ENCODE measurements at places on chromosomes 5 and 9.

DNA sequence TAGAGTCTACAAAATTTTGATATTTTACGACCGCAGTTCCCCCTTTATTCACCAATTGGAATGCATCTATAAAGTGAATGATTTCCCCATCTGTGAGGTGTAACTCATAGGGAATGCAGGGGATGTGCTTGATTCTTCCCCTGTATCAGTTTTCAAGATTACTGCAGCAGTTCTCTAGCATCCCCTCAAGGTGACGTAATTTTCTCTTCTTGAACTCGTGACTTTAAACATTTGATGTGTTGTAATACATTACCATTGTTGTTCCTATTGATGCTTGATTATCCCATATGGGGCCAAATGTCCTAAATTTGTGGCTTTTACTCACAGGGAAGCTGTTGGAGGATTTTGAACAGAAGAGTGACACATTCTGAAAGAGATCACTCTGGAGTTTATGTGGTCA is 240.2 kb downstream of the CD180 start:
- no peak for DNase-seq

GRCh38 chr5:120258123-120258522 is 206.0 kb upstream of the PRR16 start:
- DNase-seq, result no peak

GRCh38 chr5:147479949-147480348 is 29.9 kb downstream of the DPYSL3 start:
- no peak for DNase-seq

- DNase-seq, result no peak
These were observed 29.7 kb downstream of the F2R start for GRCh38 chr5:76745670-76746069.

GRCh38 chr5:111806753-111807152 is 49.8 kb upstream of the NREP start:
- DNase-seq, result no peak

DNA sequence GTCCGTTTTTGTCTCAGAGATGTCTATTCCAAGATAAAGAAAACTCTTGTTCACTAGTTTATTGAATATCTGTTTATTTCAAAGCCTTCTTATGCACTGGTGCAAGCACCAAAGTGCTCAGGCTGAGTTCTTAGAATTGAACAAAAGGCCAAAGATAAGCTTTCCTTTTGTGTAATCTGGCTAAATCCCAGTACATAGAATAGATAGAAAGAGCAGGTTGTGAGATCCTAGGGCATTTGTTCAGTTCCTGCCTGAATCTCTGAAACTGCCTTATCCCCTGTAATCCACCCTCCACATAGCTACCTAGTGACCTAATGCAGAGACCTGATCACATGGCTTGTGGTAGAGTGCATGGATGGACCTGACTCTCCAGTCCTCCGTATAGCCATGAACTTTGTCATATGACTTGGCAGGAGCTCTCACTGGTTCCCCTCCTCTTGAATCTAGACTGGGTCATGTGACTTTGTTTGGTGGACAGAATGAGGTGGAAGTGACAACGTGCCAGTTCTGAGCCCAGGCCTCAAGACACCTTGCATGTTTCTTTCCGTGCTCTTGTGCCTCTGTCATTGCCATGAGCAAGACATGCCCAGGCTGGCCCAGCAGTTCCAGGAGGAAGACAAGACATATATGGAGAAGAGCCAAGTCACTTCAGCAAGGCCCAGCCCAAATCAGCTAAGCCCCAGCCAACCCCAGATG is 139.3 kb upstream of the SHB start:
- DNase-seq, result no peak

GRCh38 chr5:60718166-60718892 is 18.4 kb upstream of the DEPDC1B start:
- DNase-seq, result no peak

DNA sequence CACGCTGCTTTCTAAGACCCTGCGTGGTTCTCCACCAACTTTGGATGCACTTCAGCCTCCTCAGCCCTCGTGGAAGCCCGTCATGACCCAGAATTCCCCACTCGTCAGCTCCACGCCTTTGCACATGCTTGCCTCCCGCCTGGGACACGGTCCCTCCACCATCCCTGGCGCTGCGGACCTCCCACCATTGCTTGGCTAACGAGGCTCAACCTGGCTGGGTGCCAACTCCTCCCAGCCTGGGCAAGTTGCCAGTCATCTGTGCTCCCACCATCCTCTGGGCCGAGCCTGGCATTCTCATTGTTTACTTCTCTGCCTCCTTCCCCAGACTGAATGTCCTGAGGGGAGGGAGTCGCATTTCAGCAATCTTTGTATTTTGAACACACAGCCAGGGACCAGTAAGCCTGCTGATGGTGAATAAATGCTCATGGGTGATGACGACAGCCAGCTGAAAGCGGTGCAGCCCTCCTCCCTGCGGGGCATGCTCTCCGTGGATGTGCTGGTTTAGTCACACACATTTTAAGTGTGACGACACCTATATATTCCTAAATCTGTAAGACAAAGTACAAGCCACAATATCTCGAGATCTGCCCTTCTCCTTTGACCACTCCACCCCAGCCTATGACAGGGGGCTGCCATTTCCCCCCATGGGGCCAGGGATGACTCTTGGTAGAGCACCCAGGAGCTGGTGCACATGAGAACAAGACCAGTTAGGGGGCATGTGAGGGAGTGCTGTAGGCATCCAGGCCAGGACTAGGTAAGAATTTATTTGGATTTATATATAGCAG is 37.6 kb downstream of the ANKRD33B start:
- DNase-seq, result no peak

- no peak for DNase-seq
These were observed 14.4 kb upstream of the GADD45G start for GRCh38 chr9:89590415-89590814.

DNA sequence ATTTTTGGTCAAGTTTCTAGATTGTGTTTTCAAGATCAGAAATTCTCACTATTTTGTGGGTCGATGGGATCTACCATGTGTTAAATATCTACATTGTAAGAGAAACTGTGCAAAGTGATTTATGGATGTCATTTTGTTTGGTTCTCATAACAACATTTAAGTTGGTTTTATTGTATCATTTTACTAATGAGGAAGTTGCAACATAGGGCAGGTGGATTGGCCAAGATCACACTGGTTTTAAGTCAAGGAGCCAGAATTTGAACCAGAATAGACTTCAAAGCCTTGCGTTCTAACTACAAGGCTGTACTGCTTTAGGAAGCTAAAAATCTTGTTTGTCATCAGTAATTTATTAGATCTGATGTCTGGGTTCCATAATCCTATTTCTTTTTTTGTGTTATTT is 23.4 kb downstream of the SH3TC2 start:
- no peak for DNase-seq

- no peak for DNase-seq
These were observed 91.3 kb downstream of the COMMD10 start for GRCh38 chr5:116176121-116176520.

GRCh38 chr5:175750511-175750931 is 92.7 kb downstream of the HRH2 start:
- DNase-seq, result no peak

GRCh38 chr5:112886975-112887374 is 25.9 kb downstream of the SRP19 start:
- no peak for DNase-seq

DNA sequence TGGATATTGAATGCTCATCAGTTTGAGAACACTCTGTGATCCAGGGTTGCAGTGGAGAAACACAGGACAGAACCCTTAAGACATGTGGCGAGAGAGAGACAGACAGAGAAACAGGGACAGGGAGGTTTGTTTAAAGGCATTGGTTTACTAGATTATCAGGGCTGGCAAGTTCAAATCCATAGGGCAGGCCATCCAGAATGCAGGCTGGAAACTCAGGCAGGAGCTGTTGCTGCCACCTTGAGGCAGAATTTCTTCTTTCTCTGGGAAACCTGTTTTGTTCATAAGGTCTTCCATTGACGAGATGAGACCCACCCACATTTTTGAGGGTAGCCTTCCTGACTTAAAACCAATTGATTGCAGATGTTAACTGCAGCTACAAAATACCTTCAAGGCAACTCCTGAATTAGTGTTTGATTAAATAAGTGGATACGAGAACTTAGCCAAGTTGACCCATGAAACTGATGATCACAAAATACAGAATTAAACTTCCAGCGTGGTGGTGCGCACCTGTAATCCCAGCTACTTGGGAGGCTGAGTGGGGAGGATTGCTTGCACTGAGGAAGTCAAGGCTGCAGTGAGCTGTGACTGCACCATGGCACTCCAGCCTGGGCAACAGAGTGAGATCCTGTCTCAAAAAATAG is 55.9 kb downstream of the NSUN2 start:
- no peak for DNase-seq

DNA sequence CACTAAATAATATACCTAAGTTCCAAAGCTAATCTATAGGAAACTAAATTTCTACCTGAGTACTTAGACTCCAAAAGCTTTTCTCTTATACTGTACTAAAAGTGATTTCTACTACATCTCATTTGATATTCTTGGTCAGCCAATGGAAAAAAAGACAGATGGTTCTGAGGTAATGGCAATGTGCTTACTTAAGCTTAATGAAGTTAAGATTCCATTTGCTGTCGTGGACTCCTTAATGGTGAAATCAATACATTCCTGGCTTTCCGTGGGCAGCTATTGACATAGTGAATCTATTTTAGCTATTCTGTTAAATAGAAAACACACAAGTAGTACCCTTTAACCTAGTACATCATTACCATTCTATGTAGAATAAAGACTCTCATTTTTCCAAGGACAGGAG is 1825.6 kb upstream of the CDH9 start:
- DNase-seq, result no peak

GRCh38 chr5:147859962-147860640 is 18.4 kb upstream of the SCGB3A2 start:
- no peak for DNase-seq

GRCh38 chr5:10489810-10490426 is 48.2 kb downstream of the ROPN1L start:
- DNase-seq, result no peak

- DNase-seq, result no peak
These were observed 54.7 kb downstream of the NR2F1 start for GRCh38 chr5:93637697-93638096.

DNA sequence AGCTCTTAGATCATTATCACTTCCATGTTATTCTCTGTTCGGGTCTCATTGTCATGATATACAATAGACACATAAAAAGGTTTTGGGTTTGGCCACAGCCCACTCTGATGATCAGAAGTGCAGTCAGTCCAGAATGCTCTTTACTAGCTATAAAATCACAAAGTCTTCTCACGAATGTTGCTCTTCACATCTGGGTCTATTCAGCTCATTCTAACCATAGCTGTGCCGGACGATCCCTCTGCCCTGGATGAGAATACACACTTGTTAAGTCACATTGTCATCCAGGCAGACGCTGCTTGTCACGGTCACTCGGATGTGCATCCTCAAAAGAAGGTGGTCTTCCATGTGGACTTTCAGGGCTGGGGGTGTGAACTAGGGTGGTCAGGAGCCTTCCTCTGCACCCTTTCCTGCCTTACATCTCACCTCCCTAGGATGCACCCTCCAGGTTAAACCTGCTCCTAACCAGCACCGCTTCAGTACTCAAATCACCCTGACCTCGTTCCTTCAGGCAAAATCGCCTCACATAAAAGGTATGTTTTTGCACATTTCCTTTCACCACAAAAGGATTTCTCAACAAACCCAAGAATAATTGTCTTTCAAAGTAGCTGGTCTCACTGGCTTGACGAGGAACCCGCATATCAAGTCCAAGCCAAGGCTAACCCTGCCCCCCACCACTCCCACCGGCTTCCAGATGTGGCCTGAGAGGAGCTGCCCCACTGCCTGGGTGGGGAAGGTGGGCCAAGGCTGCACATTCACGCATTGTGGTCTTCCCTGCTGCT is 21.9 kb downstream of the ANKH start:
- DNase-seq, result no peak

DNA sequence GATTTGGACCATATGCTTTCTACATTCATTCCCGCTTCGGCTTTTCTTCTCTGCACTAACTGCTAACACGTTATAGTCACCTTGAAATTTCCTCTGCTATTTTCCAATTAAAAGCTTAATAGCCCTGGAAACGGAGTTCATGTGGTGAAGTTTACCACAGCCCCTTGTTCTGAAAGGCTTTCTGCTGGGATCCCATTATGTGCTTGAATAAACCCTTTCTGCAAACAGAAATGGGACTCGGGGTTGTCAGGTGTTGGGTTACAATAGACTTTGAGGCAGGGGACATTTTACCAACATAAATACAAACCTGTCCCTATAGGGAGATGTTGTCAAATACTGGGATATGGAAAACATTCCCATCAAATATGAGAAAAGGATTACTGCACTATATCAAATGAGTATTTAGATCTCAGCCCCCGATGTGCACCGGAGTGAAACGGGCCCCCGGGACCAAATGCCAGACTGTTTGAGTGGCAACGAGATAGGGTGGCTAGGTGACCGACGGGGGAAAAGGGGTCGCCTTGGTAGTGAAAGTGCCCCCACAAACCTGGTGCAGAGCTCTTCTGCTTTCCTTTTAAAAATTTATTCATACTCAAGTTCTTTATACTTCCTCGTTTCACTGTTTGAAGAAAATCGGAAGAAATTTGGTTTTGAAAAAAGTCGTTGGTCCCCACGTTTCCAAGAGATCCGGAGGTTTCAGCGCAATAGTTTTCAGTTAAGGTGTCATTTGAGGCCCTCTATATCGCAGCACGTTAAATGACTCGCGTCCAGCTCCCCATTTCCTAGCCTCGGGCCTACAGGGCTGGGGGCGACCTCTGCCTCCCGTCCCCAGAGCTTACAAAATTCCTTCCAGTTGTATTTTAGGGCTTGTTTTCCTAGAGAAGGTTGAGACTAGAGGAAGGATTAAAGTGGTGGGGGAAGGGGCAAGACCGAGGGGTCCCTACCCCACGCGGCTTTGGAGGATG is 2.1 kb upstream of the DMRT3 start:
- no peak for DNase-seq

DNA sequence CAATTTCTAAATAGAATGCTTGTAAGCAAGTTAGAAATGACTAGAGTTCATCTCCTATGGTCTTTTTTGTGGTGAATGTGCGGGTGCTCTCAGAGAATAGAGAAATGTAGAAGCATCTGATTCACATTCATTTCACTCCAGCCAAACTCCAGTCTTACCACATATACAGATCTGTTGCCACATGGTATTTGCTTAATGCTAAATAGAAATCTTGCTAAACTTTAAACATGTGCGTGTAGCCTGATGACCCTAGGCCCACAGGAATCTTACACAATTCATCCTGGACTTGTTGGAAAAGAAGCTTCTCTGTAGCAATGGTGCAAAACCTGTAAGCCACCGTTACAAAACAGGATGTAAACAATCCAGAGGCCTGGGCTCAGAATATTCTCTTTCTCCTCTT is 135.2 kb downstream of the PCSK1 start:
- no peak for DNase-seq

- no peak for DNase-seq
These were observed 237.1 kb downstream of the CACNA1B start for GRCh38 chr9:138114501-138115245.

DNA sequence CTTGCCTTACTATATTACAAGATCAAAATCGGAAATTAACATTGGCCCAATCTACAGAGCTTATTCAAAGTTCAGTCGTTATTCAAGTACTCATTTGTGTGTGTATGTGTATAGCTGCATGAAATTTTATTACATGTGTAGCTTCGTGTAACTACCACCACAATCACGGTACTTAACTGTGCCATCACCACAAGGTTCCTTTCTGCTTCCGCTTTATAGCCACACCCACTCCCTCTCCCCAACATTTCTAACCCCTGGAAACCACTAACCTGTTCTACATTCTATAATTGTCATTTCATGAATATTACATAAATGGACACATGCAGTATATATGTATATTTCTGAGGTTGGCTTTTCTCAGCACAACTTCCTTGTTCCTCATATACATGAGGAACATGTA is 4.0 kb upstream of the TEX48 start:
- DNase-seq, result no peak

All from effector CD8-positive, alpha-beta T cell (primary cell).